NCI-H774 (cell line): ENCODE measurements at places on chromosomes 13 and 19.

DNA sequence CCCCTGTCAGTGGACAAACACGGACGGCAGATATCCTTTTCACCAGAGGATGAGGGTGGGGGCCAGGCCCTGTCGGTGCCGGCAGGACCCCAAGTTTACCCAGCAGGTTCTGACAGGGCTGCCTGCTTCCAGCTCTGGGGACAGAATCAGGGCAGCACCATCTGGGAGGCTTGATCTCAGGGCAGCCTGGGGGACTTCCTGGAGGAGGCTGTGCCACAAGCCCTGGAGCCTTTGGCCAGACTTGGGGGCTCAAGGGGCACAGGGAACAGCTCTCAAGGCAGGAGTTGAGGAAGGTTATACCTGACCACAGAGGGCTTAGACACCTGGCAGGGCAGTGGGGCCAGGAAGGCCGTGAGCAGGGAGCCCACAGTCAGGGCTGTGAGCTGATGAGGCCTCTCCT is 45.2 kb downstream of the COMP start:
- DNase-seq: no peak

GRCh38 chr19:47497821-47498520 is 14.0 kb upstream of the KPTN start:
- no peak for DNase-seq

- no peak for DNase-seq
Observed at GRCh38 chr13:26989957-26990713, 181.5 kb downstream of the USP12 start.

DNA sequence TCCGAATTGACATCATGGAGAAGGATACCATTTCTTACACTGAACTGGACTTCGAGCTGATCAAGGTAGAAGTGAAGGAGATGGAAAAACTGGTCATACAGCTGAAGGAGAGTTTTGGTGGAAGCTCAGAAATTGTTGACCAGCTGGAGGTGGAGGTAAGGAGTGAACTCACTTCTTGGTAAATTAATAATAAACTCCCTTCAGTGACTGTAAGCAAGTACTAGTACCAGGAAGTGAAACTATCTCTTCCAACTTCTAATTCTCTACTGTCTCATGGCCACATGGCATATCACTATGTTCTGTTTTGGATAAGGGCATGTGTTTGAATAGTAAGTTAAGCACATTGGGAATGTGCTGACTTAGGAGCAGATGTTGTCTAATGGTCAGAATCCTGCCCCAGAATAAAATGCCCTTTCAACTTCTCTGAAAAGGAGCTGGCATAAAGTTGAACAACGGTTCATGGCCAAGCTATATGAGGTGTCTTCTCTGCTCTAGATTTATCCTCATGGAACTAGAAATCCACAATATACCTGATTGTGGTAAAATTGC is 13.4 kb downstream of the OLFM4 start:
- no peak for DNase-seq

GRCh38 chr13:27360562-27360961 is 63.9 kb upstream of the GTF3A start:
- DNase-seq: no peak

GRCh38 chr13:26469602-26470001 is 87.9 kb upstream of the WASF3 start:
- DNase-seq: peak; percentile 64

- DNase-seq: peak; percentile 72
Observed at GRCh38 chr13:101875717-101876393, 423.4 kb downstream of the ITGBL1 start.

DNA sequence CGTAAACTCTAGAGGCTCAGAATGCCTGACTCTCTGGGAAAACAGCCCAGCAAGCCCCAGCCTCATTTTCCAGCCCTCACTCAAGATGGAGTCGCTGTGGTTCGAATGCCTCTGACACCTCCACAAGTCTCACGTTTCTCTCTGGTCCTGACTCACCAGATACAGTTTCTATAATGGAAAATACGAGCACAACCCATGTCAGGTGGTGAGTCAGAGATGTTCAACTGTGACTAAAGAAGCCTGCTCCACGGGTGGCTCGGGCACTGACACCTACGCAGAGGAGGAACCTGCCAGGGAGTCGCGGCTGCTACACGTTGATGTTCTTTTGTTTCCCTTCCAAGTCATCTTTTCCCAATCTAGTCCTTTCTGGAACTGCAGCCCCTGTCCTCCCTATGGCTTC is 87.1 kb upstream of the STK24 start:
- DNase-seq: no peak

DNA sequence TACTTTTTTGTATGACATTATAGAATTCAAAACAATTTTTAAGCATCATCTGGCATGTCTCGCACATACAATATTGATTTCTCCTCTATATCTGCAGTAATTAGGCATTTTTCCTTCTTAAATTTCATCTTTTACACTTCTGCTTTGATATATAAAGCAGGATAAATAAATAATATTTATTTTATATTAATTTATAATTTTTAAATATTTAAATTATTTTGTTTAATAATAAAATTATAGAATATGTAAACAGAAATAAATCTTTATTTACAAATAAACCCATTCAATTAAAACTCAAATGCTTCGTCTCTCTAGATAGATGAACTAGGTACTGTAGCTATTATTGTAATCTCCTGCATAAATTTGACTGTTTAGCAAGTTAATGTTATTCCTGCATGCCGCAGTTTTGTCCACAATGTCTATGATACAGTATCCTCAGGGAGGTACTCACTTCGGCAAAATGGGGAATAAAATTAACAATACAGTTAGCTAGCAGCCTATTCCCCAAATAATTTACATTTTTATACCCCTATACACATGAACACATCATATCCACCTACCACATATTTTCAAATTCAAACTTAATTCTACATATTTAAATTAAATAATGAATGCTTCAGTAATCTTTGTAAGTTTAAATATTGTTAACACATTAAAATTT is 473.6 kb upstream of the SLC10A2 start:
- peak; percentile 10 for DNase-seq

DNA sequence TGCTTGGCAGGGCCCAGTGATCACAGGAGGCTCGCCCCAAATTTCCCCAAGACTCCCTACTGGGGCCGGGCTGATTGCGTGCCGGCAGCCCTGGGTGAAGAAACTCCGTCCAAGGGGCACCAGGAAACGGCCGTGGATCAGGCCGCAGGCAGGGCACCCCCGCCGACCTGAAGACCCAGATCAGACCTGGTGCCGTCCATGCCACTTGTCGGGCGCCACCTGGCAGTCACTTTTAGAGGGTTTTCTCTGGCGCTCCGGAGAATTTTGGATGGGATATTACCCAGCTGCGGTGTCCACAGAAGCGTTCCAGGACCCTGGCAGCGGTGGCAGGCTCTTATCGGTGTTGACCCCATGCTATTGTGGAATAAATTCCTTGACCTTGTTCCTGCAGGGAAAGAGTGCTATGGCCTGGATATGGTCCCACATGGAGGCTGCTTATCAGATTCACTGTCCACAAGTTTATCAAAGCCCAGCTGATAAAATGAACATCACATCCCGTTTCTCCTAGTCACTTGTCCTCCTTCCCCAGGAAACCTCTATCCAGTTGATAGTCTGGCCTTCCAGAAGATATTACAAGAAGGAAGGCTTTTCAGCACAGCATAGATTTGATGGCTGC is 38.2 kb downstream of the IGFL2 start:
- no peak for DNase-seq
